ENCODE measurements at places on chromosomes 2 and 18.

DNA sequence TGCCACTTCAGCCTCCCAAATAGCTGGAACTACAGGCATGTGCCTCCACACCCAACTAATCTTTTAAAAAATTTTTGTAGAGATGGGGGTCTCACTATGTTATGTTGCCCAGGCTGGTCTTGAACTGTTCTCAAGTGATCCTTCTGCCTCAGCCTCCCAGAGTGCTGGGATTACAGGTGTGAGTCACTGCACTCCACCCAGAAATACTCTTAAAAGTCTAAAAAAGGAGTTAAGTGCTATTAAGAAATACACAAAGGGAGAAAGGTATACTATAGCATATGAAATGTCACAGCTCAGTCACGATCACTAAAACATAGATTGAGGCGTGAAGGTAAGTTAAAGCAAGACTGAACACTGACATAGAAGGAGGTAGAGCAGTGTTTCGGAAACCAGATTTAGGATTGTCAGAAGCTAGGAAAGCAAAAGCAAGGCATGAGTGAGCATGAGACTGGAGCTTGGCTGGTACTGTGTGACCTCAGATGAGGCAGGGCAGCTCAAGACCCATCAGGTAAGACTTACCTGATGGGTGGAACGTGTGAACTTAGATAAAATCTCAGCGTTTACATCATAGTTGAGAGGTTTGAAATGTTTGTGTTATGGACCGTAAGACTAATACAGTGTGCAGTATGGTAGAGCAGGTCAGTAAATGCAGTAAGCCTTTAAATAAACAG lies 9.2 kb downstream of the CCNYL1 start:
- no peak for DNase-seq

- DNase-seq, result no peak
These were observed 129.1 kb upstream of the SMAD2 start for GRCh38 chr18:48059455-48060010.

GRCh38 chr18:5582849-5583681 lies 39.3 kb upstream of the EPB41L3 start:
- DNase-seq, result no peak

- no peak for DNase-seq
These were observed 66.5 kb downstream of the CLHC1 start for GRCh38 chr2:55165626-55166025.

DNA sequence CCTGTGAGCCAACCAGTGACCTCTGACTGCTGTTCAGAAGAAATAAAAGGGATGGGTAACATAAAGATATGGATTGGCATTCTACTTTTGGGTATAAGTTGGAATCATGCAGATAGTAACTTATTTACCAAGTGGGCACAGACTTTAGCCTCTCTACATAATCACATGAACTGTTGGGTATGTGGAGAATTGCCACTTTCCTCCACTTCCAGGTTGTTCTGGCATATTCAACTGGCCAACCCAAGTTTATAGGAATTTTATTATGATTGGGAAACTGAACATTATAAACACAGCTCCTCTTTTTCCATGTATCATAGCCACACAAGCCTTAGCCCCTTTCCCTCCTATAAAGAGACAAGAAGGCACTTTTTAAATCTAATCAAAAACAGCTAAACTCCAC lies 179.3 kb downstream of the RNF152 start:
- no peak for DNase-seq

GRCh38 chr2:44618251-44619023 lies 256.7 kb downstream of the CAMKMT start:
- no peak for DNase-seq

DNA sequence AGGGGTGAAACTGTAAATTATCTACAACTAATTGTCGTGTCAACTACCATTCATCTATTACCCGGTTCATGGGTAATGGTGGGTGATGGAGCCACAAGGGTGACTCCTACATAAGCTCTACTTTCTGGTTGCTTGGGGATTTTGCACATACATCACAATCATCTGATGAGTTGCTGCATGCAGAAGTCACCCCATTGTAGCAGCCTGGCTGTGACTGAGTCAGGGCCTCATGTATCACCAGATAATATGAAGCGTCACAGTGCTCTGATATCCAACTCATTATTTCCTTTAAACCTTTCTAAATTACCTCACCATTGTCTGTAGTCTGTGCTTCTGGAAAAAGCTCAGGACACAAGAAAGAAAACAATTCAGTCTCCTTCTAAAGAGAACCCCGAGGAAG lies 32.4 kb upstream of the GORASP2 start:
- no peak for DNase-seq
